ENCODE measurements at places on chromosomes 2 and 18.

DNA sequence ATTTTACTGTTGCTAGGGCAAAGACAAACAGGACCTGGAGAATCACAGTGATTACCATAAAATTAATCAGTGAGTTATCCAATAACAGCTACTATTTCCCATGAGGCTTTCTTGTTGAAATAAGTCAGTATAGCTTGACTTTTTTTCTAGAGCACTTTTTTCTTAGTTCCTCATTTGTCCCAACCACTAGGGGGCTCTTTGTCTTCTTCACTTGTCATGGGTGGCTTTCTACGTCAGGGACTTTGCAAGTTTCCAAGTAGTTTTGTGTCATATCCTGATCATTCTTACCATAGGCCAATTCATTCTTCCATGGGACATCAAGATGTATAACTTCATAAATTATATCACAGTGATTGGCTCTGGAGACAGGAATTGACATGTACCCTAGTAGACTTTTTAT is 1019.6 kb upstream of the PIK3C3 start:
- DNase-seq, result no peak

DNA sequence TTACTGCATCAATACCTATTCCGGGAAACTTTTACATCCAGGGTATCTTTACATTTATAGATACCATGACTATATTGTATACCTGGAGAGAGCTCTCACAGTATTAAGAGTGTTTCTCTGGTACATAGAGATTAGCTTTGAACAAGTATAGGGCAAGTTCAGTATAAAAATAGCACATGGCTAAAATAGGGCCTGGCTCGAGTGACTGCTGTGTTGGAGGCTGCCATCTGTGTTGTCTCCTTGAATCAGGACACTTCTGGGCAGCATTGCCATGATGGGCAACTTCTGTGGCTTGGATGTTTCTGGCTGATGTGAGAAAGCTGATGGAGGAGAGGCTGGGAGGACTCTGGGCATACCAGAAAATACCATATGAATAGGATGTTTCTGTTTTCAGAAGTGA is 18.7 kb downstream of the ARHGAP28 start:
- DNase-seq, result no peak

- DNase-seq, result no peak
Measured at GRCh38 chr18:48613589-48614404, 75.0 kb downstream of the CTIF start.

DNA sequence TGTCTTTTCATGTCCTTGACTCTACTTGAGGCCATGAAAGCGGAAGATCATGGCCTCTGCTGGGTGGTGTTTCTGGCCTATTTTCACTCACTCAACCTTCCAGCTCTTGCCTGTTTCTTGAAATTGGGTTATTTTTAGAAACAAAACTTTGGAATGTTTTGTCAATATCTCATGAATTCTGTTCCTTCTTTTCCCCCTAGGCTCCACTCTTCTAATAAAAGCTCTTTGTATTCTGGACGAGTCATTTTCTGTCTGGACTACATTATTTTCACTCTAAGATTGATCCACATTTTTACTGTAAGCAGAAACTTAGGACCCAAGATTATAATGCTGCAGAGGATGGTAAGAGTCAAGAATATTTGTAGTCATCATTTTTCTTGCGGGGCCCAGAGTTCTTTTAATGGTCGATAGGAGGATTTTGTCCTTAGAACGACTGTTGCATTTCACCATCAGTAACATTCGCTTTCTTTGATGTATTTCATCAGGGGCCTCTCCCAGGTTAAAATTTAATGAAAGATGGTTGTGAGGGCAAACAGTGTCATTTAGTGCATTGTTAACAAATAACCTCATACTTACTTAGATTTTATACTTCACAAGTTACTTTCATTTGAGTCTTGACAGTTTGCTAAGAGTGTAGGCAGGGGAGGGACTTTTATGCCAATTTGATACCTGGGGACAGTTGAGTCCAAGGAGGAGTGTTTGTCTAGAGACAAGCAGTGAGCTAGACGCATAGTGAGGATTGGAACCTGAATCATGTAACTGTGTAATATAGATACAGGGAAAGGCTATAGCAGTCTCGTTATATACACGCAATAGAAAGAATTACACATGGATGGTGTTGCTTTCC is 64.6 kb downstream of the TRPM8 start:
- DNase-seq, result no peak

- DNase-seq, result peak; percentile 73
Measured at GRCh38 chr18:49778826-49779465, 34.4 kb downstream of the ACAA2 start.

GRCh38 chr18:52700816-52701215 is 360.8 kb downstream of the DCC start:
- no peak for DNase-seq

DNA sequence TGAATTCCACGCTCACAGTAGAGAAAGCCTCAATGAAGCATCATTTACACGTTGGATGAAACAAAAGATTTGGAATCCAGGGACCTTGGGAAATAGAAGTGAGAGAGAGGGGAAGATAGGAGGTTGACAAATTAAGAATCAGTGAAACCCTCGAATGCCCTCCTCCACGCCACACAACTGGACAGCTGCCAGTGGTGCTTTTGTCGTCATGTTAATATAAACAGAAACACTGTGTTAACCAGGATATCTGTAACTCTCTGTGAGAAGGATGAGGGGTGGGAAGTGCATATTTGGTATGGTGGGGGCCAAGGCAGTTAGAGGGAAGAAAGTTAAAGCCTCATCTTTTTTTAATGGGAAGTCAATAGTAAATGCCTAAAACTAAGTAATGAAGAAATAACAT is 108.7 kb downstream of the GFPT1 start:
- no peak for DNase-seq

- DNase-seq, result no peak
Measured at GRCh38 chr2:42050010-42050702, 2.3 kb downstream of the PKDCC start.

DNA sequence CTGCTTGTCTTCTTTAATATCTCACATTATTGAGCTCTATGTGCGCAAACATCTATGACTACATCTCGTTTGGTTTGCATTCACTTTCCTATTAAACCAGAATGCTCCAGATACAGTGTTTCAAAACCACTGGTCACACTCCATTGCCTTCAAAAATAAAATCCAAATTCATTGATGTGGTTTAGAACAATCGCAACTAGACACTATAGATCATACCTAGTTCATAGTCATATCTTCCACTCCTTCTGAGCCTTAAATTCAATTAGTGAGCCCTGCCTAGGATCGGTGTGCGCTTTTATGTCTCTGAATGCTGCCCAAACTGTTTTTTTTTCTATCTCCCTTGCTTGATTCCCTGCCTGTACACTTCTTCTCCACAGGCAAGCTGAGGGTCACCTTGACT is 238.5 kb upstream of the RGPD4 start:
- DNase-seq, result peak; percentile 20

- DNase-seq, result no peak
Measured at GRCh38 chr2:196268538-196269338, 97.4 kb upstream of the STK17B start.

DNA sequence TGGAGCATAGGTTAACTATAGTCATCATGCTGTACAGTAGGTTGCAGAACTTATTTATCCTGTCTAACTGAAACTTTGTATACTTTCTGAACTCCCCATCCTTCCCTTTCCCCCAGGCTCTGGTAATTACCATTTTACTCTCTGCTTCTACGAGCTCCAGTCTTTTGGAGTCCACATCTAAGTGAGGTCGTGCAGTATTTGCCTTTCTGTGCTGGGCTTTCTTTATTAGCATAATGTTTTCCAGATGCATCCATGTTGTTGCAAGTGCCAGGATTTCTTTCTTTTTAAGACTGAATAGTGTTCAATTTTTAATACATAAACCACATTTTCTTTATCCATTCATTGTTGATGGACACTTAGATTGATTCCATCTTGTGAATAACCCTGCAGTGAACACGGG is 464.1 kb downstream of the TGIF1 start:
- DNase-seq, result no peak

GRCh38 chr18:51447351-51448342 is 250.2 kb upstream of the MEX3C start:
- no peak for DNase-seq

- DNase-seq, result no peak
Measured at GRCh38 chr2:108330979-108331378, 42.3 kb downstream of the SULT1C2 start.

- DNase-seq, result no peak
Measured at GRCh38 chr2:20627712-20628380, 23.1 kb downstream of the HS1BP3 start.

DNA sequence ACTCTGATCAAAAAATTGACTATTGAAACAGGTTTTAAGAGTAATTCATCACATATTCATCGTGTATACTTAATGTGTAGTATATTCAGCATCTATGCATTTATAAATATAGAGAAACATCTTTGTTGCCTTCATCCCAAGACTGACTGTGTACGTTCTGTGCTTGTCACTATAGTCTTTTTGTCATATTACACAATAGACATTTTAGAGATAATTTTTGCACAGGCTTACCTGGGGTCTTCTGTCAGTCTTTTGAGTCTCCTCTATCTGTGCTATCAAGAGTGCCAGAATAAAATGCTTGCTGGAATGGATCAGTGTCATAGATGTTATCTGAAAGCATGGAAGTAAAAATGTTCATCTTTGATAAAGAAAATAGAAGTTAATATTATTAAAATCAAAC is 1047.7 kb upstream of the NRXN1 start:
- DNase-seq, result no peak

- DNase-seq, result no peak
Measured at GRCh38 chr2:3312576-3313345, 64.9 kb downstream of the EIPR1 start.

DNA sequence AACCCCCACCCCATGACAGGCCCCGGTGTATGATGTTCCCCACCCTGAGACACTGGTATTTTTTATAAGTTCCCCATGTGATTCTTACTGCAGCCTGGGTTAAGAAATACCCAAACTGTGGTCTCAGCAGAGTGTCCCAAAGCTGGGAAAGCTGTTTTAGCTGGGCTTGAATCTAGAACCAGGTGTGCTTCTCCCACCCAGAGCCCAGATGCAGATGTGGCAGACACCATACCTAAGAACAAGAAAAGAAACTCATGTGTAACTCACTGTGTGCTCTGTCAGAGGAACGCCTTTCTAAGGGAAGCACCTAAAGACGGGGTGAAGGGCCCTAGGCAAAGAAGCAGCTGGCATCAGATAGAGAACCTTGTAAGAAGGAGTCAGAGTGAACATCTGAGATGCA is 23.9 kb downstream of the DOK1 start:
- no peak for DNase-seq

DNA sequence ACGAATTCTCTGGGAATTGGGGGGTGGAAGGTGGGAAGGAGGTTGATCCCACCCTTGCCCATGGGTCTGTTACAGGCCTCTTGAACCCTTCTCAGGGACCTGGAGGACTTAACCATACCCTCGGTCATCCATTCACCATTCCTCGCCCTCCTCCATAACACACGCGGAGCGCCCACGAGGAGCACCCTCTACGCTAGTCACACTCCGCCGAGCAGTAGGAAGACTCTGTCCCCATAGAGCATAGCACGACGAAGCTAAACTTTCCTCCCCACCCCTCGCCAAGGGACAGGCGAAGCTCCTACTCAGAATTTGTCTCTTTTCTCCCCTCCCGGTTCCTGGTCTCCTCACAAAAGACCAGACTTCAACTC is 611 bp upstream of the ITSN2 start:
- no peak for DNase-seq

GRCh38 chr2:214587442-214587841 is 176.6 kb downstream of the VWC2L start:
- no peak for DNase-seq

DNA sequence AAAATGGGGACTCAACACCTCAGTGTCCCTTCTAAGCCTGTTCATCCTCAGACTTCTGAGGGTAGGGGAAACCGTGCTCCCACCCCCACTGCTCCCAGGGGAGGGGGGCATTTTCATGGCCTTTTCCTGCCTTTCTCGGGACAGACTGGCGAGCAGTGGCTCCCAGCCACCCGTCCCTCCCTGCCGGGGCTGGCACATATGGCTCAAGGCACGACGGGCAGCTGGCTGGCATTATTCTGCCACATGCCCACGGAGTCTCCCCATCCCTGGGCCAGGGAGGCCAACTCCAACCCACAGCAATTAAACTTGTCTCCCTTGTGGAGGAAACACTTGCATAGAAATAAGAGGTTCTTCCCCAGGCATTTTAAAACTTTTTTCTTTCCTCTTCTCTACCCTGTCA is 148.5 kb upstream of the CBLN2 start:
- no peak for DNase-seq

- no peak for DNase-seq
Measured at GRCh38 chr18:71784777-71785176, 759.4 kb downstream of the CBLN2 start.

GRCh38 chr2:17940091-17940630 is 61.7 kb downstream of the KCNS3 start:
- no peak for DNase-seq
